Hippocampal formation (tissue), 2 donors: ENCODE measurements at places on chromosomes 4 and X.

DNA sequence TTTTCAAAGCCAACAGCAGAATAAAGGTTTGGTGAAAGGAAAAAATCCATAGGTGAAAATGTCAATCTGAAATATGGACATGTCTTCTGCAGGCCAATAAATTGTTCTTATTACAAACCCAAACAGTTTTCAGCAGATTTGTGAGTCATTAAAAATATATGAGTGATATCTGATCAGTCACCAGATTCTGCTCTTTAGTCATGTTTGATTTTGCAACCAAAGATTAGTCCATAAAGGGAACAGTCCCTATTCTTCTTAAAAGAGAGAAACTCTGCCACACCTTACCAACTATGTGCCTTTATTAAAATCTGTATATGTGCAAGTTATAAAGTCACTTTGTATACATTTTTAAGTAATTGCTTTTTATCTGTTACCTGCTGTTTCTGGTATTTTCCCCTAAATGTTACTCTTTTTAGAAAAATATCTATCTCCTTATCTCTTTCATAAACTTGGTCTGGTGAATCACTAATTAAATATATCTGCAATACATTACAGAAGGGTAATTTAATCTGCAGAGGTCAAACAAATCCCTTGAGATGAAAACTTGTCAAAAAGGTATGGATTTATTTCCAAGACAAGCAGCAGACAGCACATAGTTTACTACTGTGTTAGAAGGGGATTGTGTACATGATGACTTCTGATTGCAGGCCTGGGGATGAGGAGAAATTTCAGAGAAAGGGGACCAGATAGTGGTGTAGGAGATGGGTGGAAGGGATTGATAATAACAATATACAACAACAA is 322.9 kb upstream of the NWD2 start:
- DNase-seq, result no peak

DNA sequence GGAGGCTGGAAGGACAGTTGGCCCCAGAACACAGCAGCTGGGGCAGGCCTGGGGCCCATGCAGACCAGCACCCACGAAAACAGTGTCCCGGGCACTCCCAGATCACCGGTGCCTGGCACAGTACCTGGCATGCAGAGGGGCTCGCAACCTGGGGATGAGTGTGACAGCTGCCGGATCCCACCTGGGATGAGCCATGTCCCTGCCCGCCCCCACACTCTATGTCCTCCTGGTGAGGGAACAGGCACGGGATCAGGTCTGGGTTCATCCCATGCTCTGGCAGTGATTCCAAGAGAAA is 22.8 kb upstream of the PPP2R2C start:
- DNase-seq, result no peak

- DNase-seq, result no peak
These were observed 49.8 kb upstream of the SEC24B start for GRCh38 chr4:109383823-109384222.

- DNase-seq, result no peak
These were observed 21.9 kb upstream of the EMCN start for GRCh38 chr4:100539706-100540105.

- no peak for DNase-seq
These were observed 1312.6 kb downstream of the PCDH18 start for GRCh38 chr4:136219592-136220125.

- DNase-seq, result no peak
These were observed 76.7 kb upstream of the TMEM150C start for GRCh38 chr4:82638479-82638878.

- DNase-seq, result no peak
These were observed 14.2 kb upstream of the C1QTNF7 start for GRCh38 chr4:15413623-15414019.

GRCh38 chr4:74320559-74321118 is 12.4 kb downstream of the EPGN start:
- DNase-seq, result no peak

GRCh38 chr4:140211161-140211560 is 57.2 kb upstream of the MAML3 start:
- no peak for DNase-seq

GRCh38 chrX:427812-428725 is 41.4 kb upstream of the PPP2R3B start:
- DNase-seq, result no peak

DNA sequence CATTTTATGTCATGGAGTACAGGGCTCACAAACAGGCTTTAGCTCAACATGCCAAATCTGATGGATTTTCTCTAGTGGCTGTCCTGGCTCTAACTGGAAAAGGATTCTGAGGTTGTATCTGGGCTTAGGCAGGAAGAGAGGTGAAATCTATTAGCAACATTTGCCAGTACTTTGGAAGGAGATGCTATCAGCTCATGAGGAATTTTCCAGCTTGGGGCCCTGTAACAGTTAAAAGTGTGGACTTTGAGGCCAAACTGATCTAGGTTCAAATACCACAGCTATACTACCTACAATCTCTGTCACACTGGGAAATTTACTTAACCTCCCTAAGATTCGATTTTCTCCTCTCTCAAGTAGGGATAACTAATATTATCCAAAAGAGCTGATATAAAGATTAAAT is 119.0 kb upstream of the HCCS start:
- no peak for DNase-seq

GRCh38 chr4:48470570-48470969 is 12.6 kb upstream of the SLC10A4 start:
- no peak for DNase-seq

- no peak for DNase-seq
These were observed 77.3 kb downstream of the FHDC1 start for GRCh38 chr4:153013202-153013977.

DNA sequence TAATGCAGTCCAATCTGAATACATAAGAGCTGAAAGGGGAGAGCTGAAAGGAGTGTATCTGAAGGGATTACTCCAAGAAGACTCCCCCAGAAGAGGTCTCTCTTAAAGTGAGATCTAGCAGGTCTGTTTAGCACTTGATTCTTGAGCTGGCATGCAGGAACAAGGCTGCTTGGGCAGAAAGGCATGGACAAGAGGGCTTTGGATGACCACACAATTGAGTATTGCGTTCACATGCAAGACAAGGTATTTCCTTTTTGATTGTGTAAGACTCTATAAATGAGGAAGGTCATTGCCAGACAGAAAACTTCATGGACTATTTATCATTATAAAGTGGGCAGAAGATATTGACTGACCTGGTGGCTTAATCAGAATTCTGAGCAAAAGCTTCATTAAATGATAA is 145.5 kb upstream of the AFF2 start:
- no peak for DNase-seq

DNA sequence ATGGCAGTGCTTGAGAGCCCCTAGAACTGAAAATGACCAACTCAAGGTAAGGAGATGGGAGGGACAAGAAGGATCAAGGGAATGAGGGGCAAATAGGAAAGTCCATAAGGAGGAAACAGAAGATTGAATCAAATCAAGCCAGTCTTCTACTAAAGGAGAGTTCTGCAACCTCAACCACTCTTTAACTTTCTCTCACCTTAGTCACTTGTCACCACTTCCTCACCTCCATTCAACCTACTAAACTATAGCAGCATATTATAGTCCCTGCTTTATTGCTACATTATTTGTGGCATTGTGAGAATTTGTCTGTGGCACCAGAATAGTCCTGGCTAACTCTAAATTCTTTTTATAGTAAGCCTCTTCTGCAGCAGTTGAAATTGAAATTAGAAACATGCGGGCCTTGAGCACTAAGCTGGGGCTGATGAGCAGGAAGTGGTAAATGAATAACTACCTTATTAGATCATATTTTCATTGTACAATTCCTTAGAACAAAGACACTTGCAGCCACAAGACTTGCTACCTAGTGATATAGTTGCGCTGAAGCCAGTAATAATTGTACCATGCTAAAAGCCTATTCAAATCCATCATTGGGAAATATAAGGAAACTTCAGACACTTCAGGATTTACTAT is 336.9 kb downstream of the ZNF674 start:
- no peak for DNase-seq

- no peak for DNase-seq
These were observed 384.8 kb downstream of the AFF2 start for GRCh38 chrX:148885203-148885602.

GRCh38 chrX:139751053-139751452 is 43.1 kb upstream of the MCF2 start:
- no peak for DNase-seq

DNA sequence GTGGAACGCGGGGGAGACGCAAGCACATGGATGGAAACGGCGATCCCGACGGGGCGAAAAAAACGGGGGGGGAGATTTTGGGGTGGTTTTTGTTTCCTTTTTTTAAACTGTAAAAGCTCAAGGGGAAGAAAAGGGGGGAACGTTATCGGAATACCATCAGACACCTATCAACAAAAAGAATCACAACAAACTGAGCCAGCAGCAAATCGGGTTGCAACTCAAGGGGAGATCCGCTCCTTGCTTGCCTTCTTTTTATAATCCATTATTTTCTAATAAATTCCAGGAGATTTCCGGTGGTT is 616 bp downstream of the MAML3 start:
- DNase-seq, result no peak

GRCh38 chrX:136783159-136783558 is 2.4 kb upstream of the ARHGEF6 start:
- DNase-seq, result no peak

DNA sequence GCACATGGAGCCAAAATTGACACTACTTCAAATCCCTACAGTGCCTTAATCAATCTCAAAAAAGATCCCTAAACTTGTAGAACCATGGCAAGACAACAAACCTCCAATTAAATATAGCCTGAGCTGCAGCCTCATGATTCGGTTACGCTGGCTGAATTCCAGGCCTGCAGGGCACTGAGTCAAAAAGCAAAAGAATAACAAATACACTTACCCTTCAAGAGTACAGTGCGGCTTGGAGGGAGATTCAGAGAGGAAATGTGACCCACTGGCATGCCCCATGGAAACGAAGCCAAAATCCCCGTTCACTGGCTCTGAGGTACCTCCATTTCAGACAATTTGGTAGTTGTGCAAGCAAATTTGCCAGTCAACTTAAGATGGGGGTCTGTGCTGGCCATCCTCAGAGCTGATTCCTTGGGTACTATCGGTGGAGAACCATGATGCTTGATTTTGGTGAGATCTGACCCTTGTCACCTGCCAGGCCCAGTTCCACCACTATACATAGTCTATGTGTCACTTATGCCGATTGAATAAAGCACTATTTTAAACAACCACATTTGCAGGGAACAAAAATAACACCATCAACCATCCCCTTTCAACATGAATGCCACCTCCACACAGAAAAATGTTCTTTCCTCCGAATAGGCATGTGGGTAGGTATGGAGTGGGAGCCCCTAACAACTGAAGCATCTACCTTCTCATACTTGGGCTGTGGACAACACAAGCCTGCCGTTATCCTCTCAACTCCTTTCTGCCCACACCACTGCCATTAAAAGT is 2.1 kb downstream of the C4orf54 start:
- DNase-seq, result no peak

DNA sequence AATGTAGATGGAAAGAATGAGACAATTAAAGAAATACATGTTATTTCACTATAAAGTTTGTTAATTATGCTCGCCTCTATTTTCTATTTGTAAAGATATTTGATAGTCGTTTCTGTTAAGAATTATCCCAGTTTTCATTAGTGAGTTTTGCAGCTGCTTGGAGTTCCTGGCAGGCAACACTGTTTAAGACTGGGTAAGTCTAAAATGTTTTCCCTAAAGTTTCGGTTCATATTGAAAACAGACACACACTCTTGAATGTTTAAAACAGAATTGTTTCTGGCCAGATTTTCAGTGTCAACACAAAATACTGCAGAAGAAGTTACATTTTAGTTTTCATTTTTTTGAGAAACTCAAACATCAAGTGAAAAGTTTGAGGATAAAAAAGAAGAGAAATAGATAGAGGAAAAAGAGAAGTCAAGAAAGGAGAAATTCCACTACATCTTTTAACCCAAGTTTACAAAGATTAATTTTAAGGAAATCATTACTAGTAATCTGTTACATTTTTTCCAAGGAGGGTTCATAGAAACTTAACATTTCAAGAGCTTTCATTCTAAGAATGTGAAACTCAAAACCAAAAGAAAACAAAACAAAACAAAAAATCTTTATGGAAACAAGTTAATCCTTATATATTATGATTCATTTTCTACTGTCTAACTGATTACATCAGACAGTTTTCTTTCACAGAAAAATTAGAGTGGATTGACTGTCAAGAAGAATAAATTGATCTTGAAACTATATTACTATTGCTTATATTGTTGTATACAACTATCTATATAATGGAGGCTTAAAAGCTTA is 305.5 kb downstream of the FAT4 start:
- no peak for DNase-seq

DNA sequence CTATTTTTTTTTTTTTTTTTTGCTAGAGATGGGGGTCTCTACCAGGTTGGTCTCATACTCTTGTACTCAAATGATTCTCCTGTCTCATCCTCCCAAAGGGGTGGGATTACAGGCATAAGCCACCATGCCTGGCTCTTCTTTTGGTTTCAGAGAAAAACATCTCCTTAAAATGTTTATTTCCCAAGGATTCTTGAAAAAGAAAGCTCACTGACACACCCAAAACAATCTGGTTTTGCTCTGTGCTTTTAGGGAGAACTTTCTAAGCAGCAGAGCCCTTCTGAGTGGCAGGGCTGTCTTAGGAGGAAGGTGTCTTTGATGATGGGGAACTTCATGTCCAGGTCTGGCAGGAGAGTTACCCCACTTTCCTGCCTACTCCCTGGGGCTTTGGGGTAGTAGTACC is 1.2 kb downstream of the SOD3 start:
- no peak for DNase-seq

GRCh38 chrX:16658284-16658683 is 8.3 kb downstream of the S100G start:
- DNase-seq, result no peak

- DNase-seq, result no peak
These were observed 12.4 kb upstream of the FRYL start for GRCh38 chr4:48792348-48793006.

- DNase-seq, result no peak
These were observed 76.8 kb upstream of the MCF2 start for GRCh38 chrX:139784807-139785206.

- no peak for DNase-seq
These were observed 119.1 kb upstream of the CPEB2 start for GRCh38 chr4:14883166-14883565.

- DNase-seq, result no peak
These were observed 35.8 kb downstream of the UNC5C start for GRCh38 chr4:95513022-95513421.

DNA sequence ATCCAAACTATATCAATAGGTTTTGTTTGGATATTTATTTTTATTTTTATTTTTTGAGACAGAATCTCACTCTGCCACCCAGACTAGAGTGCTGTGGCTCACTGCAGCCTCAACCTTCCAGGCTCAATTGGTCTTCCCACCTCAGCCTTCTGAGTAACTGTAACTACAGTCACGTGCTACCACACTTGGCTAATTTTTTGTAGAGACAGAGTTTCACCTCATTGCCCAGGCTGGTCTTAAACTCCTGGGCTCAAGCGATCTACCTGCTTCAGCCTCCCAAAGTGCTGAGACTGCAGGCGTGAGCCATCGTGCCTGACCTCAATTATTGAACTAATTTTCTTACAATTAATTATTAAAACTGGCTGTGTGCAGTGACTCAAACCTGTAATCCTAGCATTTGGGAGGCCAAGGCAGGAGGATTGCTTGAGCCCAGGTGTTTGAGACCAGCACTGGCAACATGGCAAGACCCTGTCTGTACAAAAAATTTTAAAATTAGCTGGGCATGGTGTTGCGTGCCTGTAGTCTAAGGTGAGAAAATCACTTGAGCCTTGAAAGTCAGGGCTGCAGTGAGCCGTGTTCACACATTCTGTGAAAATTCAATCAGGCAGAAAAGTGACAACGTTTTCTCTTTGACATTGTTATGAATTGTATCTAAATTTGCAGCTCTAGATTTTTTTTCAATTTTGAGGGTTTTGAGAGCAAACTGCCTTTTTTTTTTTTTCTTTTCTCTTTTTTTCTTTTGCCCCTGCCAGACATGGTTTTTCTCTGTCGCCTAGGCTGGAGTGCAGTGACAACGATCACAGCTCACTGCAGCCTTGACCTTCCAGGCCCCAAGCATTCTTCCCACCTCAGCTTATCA is 66.0 kb downstream of the UBE2K start:
- DNase-seq, result no peak
